NCI-H187 (cell line): ENCODE measurements at places on chromosomes 5 and 9.

GRCh38 chr5:131983244-131983771, 28.1 kb downstream of the ACSL6 start:
- DNase-seq: no peak

- no peak for DNase-seq
Measured at GRCh38 chr5:9834871-9835770, 205.0 kb upstream of the TAS2R1 start.

DNA sequence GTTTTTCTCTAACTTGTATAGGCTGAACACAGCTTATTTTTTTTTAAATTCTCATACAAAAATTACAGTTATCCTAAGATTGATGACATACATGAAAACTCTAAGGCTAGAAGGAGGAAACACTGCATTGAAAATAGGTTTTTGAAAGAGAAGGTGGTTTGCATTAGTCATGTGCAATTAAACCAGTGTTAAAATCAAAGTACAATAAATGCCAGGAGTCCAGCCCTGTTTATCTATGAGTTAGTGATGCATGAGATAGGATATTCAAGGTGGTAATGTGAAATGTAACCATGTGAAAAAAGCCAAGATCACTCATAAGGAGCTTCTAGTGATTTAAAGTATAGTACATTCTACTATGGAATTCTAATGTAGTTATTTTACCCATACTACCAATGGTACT, 444.9 kb upstream of the CYLC2 start:
- DNase-seq: no peak

DNA sequence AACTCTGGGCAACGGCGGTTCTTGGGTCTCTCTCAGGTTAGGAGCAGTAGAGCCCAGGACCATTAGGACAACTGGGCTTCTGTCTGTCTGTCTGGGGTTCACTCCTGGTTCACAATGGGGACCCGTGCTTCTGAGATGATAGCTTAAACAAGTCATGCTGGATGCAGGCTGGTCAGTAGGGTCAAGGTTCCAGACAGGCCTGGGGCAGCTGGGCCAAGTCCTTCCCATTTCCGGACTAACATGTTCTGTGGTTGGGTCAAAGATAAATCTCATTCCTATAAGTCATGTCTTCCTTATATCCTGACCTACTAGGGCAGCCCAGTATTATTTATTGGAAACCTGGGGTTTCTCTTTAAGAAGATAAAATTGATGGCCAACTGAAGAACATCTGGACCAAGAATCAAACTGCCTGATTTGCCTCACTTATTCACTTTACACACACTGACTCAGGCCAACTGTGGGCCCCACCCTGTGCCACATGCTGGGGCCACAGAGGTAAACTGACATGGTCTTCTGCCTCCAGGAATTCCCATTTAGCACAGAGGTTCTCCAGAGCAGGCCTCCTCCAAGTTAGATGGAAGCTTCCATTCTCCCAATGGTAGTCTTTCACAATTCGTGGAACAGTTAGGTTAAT, 8.3 kb downstream of the HDHD3 start:
- DNase-seq: no peak

- DNase-seq: no peak
Measured at GRCh38 chr9:136111910-136112309, 6.8 kb downstream of the TMEM250 start.

DNA sequence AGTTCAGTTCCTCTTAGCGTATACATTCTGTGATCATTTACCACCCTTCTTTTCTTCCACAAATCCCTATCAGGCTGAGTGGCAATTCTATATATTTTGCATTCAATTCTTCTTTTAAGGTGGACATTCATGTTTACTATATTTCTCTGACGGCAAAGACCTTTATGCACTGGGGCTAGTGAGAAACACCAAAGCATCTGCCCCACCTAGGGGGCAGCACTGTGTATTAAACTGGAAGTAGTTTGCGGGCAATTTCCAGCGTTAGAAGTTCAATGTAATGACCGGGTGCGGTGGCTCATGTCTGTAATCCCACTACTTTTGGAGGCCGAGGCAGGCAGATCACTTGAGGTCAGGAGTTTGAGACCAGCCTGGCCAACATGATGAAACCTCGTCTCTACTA, 27.9 kb upstream of the FBXL7 start:
- no peak for DNase-seq

DNA sequence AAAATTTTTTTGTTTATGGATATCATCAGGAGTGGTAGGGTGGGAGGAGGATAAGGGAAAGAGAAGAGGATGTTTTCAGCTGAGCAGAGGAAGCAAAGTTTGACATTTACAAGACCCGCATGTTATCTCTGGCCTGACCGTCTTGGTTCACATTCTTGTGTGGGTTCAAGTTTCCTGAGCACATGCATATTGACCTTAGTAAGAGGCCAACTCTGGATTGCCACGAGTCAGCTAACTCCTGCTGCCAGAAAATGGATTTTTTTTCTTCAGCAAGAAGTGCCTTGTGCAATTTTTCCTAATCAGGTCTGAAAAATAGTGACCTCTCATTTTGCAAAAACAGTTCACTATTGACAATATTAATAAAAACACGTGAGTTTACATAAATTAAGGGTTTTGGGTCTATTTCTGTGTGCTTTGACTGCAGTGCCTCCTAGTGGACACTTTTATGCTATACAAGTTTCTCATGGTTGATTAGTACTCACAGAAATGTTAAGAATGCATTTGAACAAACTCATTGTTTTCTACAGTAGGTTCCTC, 27.1 kb upstream of the BASP1 start:
- no peak for DNase-seq

GRCh38 chr9:14780693-14781092, 58.2 kb upstream of the CER1 start:
- DNase-seq: no peak

- no peak for DNase-seq
Measured at GRCh38 chr5:142913728-142914338, 143.7 kb downstream of the ARHGAP26 start.

- DNase-seq: no peak
Measured at GRCh38 chr9:114856942-114857315, 51.1 kb upstream of the TNFSF15 start.

DNA sequence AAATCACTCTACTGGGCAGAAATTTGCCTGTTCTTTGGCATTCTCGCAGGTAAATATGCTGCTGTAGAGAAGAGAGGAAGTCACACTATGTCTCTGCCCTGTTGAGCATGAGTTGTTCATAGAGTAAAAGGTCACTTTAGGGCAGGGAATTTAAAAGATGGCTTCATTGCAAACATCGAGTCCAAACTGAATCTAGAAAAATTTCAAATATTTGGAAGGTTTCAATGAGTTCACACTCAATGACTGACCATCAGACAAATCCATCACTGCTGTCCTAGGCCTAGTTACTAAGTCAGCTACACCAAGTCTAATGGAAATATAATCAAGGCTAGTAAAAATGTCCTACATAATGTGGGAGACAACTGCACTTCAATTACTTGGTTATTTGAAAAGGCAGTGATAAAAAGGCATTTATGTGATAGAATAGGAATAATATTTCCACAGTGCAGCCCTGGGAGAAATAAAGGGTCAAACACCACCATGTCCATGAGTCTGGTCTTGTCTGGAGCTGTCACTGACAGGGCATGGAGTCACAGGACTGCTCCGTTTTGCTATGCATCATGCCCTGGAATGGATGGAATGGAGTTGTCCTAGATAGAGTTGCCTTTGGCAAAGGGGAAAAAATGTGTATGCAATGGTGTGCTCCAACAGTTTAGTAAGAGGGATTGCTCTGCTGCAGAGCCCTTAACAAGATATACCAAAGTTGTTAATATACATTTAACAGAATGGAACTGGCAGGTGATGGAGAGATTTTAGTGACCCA, 218.5 kb upstream of the DAPK1 start:
- DNase-seq: no peak

- no peak for DNase-seq
Measured at GRCh38 chr5:15683332-15683731, 183.4 kb downstream of the FBXL7 start.

DNA sequence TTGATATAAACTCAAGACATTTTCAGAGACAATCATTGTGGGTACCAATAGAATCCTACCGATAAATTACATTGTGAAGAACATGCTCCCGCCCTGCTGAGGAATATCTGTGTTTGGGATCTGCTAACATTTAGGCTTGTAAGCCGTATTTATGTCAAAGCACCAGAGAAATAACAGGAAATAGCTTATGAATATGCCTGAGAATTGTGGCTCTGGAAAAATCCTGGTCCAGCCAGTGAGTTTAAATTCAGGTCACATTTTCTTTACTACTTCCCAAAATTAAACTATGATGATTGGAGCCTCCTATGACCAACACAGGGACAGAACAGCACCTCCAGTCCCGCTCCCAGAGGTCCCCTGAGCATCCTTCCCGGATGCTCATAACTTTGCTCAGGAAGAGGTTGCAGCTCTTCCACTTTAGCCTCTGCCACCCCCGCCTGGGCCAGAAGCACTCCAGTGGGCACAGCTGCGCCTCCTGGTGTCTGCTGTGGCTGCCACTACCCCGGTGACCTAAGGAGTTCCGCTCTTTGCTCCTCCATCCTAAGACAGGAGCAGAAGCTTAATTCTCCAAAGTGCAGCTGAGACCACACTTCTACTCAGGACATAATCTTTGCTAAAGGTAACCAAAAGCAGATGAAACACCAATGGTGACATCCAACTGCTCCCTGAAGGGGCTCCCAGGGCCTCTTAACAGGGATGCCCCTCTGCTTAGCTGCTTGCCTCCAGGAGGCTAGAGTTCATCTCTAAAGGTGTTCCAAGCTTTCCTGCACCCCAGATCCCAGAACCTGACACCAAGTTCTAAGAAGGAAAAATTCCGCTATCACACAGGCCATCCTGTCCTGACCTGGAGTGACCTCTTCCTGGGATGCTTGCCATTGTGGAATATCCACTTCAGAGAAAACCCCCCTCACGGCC, 58.8 kb downstream of the SLC1A1 start:
- no peak for DNase-seq

DNA sequence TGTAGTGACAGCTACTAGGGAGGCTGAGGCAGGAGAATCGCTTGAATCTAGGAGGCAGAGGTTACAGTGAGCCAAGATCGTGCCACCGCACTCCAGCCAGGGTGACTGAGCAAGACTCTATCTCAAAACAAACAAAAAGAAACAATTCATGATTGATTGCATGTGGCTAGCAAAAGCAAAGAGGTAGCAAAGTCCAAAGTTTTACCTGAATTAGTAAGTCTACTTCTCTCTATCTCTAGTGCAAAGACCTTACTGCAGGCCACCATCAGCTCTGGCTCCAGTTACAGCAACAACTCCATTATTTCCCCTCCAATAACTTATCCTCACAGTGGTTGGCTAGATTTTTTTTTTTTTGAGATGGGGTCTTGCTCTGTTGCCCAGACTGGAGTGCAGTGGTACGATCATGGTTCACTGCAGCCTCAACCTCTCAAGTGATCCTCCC, 6.2 kb upstream of the SAR1B start:
- DNase-seq: no peak

DNA sequence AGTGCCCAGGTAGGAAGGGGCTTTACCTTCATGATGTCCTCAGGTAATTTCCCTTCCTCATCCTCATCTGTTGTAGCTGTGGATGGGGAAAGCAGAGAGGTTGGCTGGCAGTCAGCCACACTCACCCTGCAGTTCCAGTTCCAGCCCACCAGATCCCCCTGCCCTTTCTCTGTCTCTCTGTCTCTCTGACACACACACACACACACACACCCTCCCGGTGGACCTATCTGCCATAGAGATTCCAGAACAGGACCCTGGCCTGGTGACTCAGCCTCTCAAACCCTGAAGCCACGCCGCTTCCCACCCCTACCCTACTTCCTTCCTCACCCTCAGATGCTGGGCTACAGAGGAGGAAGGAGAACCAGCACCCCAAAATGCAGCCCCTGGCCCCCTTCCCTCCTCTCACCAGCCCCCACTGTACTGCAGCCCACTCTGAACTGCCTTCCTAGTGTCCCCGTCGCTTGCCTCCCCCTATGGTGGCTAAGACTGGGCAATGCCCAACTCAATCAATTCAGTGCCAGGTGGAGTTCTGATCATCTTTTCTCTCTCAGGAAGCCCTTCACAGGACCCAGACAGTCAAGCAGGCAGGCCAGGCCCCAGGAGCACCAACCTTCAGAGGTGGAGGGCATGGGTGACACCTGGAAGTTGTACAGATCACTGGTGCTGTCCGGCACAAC, 4.8 kb downstream of the IRF1 start:
- no peak for DNase-seq

DNA sequence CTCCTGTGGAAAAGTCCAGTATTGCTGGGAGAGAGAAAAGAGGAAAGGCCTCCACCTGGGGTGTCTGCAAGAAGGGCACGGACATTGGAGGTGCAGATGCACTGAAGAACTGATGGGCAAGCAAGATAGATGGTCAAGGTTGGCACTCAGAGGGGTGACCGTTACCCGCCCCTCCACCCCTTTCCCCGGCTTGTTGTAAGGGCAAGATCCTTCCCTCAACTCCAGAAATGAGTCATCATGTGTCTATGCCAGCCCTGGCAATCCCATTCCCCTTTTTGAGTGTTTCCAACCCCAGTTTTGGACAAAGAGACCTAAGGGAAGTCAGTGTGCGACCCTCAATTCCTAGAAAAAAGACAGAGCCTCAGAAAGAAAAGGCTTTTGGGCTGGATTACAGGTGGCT, 34.9 kb upstream of the ATP6V1G1 start:
- DNase-seq: no peak

GRCh38 chr9:1018121-1018520, 32.0 kb upstream of the DMRT2 start:
- DNase-seq: no peak

- no peak for DNase-seq
Measured at GRCh38 chr9:676780-677438, 164.6 kb upstream of the DMRT1 start.

DNA sequence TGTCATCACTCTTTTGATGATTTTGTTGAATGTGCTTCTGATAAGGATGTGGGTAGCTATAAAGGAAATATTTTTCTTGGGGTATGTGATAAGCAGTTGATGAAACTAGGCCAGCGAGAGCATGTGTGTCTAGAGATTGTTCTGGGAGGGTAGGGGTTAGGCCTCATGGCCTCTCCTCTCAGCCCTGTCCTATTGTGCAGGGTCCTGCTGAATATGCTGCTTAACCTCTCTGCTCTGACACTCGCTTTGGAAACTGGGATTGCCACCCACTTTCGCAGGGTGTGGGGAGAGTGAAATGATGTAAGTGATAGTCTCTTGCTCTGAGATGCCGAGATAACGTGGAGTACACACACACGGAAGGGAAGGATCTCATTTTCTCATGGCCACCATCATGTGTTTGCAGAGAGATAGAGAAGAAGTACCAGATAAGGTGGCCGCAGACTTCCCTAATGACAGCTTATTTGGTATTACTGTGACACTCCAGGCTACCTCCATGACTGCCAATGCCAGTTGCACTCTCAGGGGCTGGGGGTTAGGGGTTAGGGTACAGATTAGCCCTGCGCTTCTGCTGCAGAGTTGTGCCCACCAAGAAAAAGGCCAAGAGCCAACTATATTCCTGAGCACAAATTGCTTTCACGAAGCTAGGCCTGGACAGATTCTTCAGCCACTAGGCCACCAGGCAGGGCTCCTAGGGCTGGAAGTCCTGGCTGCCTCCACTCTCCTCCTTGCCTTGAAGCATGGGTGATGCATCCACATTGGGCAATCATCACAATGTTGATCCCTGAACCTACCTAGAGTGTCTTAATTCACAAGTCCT, 25.2 kb upstream of the TNFAIP8 start:
- DNase-seq: no peak
